ENCODE measurements at places on chromosomes 6 and 20.

DNA sequence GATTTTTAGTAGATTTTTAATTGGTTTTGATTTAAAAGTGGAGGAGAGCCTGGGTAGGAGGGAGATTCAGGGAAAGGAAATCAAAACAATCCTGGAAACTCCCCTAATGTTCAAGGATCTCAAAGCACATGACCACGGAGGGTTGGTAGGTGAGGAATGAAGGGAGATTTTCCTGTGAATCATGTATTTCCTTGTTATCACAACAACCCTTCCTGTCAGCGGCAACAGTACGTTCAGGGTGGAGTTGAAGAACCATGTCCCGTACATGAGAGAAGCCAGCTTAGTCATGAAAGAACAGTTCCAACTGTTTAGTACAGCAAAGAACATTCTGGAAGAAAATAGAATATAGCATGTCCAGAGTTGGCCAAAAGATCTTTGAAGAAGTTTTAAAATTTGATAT lies 79.4 kb upstream of the SCAF8 start:
- no peak for DNase-seq

- DNase-seq: no peak
These were observed 481 bp downstream of the SERPINB6 start for GRCh38 chr6:2970753-2971419.

DNA sequence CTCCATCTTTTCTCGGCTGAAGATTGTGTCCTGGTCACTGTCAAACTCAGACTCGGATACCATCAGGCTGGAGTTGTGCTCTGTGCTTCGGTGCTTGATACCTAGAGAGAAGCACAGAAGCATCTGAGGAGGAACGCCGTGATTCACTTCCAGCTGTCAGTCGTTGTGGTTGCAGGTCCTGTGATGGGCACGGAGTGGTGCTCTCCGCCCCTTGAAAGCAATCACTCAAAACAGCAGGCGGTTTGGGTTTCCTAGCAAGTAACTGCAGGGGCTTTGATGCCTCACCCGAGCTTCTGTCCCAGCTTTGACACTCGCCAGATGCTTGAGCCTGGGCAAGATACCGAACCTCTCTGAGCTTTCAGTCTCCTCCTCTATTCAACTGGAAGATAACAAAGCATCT lies 52.5 kb downstream of the ALDH5A1 start:
- no peak for DNase-seq

DNA sequence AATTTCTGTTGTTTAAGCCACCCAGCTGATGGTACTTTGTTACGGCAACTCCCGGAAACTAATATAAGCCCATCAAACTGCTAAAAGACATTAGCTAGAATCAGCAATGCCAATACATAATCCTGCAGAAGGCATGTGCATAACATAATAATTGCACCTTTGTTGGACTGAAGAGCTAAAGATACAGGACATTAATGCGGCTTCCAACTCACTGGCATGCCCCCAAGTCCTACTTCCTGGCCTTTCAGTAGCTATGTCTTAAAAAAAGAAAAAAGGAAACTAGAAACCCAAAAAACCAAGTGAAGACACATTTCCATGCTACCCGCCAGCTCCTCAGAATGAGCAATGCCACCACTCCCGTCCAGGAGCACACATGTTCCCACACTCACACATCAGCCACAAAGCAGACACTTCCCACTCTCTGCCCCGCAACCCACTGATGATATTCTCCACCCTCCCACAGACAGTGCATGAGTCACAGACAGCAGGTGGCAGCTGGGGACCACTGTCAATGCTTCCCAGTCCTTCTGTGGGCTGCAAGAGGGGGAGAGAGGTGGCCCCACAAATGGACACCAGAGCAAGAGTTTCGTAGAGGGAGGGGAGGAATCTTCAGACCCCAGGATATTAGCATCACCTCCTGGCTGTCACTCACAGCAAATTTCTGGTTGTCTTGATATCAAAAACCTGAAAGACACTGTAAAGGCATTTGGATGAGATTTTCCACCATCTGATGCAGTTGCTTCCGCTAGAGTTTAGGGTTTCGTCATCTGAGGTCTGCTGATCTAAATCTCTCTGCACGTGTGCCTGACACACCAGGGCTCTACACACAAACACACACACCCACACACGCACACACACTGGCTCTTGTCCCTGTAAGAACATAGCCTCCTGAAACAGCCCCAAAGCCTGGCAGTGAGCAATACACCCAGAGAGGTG lies 32.8 kb downstream of the GFOD1 start:
- DNase-seq: peak; percentile 19

DNA sequence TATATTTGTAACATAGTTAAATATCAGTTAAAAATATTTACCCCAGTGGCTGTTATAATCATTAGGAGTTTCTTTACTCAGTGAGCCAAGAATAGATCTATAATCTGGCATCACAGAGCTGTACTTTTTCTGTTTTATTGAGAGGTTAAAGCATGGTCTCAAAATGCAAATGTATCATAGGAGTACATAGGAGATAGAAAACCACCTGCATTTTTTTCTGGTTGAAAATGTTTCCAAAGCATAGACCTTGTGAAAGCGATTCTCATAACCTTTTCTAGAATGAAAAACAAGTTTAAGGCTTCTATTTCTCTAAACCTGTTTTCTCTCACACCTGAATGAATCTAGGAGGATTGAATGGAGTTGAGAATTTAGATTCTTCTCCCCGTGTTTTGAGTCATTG lies 14.4 kb downstream of the KCNQ5 start:
- DNase-seq: no peak

DNA sequence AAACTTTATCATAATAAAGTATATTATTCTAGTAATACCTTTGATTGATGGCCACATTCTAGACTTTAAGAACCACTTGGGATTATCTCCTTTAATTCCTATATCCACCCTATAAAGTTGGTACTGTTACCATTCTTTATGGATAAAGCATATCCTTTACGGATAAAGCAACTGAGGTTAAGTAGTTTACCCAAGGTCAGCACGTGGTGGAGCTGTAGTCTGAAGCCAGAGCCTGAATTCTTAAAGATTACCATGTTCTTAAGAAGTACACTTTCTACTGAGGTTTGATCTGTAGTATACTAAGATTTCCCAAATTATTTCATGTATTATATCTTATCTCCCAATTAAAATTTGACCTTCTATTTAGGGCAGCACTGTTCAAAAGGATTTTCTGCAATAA lies 3.0 kb upstream of the NCOA7 start:
- DNase-seq: no peak

- no peak for DNase-seq
These were observed 131.5 kb downstream of the TFAP2C start for GRCh38 chr20:56760610-56761009.

- no peak for DNase-seq
These were observed 63.5 kb downstream of the HMGN3 start for GRCh38 chr6:79170959-79171358.

GRCh38 chr6:150204705-150205472 lies 62.0 kb downstream of the PPP1R14C start:
- DNase-seq: no peak

DNA sequence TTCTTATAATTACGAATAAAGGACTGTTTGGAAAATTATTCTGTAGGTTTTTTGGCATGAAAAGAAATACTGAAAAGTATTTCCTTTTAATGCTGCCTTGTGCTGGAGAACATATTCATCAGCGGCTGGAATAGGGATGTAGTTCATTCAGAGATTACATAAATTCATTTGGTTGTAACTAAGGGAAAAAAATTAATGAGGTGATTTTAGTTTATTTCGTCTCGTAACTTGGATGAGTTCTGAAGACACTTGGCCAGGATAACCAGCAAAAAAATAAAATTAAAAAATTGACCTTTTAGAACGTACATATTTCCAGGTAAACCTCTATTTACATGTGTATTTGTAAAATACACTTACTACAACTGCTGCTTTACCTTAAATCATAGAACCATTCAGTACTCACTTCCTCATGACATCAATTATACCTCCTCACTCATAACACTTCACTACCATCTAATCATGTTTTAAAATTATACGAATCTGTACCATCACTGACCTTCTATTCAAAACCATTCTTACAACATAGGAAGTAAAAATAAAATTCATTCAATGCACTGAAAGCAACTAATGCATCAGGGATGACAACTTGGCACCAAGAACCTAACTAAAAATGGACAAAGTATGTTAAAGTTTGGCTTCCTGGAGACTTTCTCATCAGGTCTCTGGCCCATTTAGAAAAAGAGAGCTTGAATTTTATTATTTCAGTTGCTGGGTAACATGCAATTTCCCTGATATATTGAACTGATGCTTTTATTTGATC lies 17.2 kb downstream of the KLHL31 start:
- DNase-seq: no peak

- DNase-seq: no peak
These were observed 291.6 kb upstream of the ECI2 start for GRCh38 chr6:4426968-4427367.

Data from SIG-M5 (cell line).